ENCODE measurements at places on chromosomes 1 and 21. TPM values are rescaled to one million over a fixed set of nuclear protein-coding genes. Genes with fewer than 3 reads are reported as not detected.
A peak's percentile ranks its signal among the peaks of the same experiment; 100 is the strongest.

Gene ETV3L
- not detected for total RNA-seq

DNA sequence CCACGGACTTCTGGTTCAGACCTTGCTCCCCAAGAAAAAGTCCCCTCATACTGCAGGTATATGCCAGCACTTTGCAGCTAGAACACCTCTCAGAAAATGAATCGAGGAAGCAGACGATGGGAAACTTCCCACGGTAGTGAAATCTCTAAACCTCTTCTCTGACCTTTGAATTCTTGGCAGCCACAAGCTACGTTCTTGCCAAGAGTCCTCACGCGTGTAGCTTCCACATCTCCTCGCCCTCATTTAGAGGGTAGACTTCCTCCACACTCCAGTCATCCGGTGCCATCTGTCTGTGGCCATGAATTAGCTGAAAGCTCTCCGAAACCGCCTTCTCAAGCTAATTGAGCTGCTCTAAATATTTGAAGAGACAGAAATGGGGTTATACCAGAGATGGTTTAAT, 127.8 kb downstream of the RGS7 start:
- H3K27me3 ChIP-seq, result no peaks in the 10 kb centered on the region
- DNase-seq, result no peak
- H3K27ac ChIP-seq, result no peak overlapping the region

DNA sequence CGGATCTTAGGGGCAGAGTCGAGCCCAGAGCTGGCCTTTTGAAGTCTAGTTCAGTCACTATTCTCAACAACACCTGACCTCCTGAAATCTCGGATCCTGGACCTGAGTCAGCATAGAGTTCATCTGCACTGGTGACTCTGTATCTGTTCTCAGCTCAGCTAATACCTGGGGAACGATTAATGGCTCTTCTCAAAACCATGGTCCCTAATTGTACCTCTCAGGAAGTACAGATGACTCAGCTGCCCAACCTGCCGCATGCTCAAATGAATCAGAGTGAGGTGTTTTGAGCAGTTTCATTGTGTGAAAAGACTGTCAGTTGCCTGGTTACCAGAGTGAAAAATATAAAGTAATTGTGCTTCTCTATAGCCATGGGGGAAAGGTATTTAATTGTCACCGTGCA, 89.2 kb downstream of the SLC35F3 start:
- H3K4me1 ChIP-seq, result no peaks in the 10 kb centered on the region
- H3K27me3 ChIP-seq, result no peaks in the 10 kb centered on the region

DNA sequence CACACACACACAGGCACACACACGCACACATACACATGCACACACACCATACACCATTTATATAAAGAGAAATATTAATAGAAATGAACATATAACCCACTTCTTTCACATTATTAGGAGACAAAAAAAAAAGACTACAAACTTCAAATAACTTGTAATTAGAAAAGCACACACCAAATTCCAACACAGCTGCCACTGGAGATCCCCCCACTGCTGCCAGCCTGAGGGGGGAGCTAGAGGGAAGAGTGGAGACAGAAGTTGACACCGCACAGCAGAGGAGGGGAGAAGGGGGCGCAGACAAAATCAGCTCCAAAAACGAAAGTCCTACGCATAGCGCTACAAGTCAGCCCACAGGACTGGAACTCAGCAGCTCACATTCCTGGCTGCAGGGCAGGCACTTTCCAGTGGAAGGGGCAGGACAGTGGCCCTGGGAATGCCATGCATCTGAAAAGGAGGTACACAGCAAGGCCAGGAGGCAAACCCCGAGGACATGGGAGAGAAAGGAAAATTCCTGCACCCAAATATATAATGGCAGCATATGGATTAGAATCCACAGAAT, 36.5 kb downstream of the LGALS8 start:
- H3K4me3 ChIP-seq, result no peak overlapping the region
- no peak for DNase-seq
- H3K4me1 ChIP-seq, result no peaks in the 10 kb centered on the region

Gene FAM167B
- total RNA-seq, result 21.9 TPM

DNA sequence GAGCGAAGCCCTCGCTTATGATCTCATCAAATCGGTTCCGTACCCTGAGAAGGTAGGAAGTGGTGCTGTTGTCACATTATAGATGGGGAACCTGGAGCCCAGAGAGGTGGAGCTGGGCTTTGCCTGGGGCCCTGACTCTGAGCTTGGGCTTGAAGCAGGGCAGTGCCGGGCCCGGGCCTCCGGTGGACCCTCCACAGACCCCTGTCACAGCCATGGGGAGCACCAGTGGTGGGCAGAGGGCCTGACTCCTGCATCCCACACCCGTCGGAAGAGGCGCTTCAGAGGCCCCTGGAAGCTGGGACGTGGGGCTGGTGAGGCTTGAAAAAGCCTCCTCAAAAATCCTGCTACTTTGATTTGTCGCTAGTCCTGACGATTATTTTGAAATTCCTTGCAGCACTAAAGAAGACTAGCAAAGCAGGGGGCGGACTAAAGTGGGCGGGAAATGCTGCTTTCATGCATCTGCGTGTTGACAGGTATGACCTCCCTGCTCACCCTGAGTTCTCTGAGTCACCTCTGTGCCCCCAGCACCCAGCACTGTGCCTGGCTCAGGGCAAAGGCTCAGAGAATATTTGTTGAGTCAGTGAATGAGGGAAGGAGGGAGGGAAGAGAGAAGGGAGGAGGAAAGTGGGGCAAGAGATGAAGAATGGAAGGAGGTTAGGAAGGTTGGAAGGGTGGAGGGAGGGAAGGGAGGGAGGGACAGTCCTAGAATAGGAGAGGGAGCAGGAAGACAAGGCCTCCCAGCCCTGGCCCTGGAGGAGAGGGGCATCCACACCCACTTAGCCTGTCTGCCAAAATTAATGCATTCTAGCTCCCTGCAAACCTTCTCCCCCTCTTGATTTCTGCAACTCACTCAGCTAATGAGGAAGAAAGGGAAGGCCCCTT, 262.8 kb upstream of the VAMP3 start:
- no peak overlapping the region for H3K4me3 ChIP-seq
- DNase-seq, result peak; percentile 22

DNA sequence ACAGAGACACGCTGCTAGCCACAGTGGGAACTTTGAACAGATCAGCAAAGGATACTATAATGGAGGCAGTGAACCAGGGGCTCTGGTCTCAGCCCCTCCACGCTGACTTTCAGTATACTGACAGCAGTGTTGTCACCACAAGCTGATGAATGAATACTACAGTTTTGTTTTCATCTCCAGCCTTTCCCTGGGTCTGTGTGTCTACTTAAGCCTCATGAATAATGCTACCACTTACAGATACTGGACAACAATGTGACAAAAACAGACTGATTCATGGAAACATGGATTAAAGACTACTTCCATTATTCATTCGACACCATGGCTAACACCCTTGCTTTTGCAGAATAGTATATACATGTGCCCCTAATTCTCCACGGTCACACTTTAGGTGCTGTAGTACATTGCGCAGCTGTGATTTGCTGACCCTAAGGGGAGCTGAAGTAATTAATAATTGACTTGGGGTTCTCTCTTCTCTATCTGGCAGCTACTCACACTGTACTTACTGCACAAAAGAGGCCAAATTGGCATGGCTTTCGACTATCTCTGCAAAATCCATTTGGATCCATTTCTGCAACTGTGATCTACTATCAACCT, 203.2 kb upstream of the LYPLAL1 start:
- DNase-seq, result no peak
- no peaks in the 10 kb centered on the region for H3K27me3 ChIP-seq
- H3K36me3 ChIP-seq, result no peaks in the 10 kb centered on the region
- H3K4me3 ChIP-seq, result no peak overlapping the region
- H3K4me1 ChIP-seq, result no peaks in the 10 kb centered on the region
